ENCODE measurements at places on chromosomes 3 and 15.

DNA sequence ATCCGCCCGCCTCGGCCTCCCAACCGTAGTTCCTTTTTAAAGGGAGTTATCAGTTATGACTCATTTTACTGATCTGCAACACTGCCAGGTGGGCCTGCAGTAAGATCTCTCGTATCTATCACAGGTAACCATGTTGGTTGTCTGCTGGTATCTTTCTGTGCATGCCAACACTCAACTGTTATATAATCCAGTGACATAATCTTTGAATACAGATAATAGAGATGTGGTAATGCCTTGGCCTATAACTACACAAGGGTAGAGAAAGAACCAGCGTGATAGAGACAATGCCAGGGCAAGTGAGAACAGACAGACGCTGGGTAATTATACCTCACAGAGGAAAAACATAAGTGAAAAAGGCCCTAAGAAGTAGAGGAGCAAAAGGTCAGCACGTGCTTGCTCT lies 11.0 kb upstream of the ARPP19 start:
- no peak for DNase-seq

GRCh38 chr3:119160815-119161214 lies 12.6 kb upstream of the UPK1B start:
- DNase-seq, result no peak

GRCh38 chr3:98986073-98986472 lies 84.6 kb upstream of the DCBLD2 start:
- DNase-seq, result no peak

DNA sequence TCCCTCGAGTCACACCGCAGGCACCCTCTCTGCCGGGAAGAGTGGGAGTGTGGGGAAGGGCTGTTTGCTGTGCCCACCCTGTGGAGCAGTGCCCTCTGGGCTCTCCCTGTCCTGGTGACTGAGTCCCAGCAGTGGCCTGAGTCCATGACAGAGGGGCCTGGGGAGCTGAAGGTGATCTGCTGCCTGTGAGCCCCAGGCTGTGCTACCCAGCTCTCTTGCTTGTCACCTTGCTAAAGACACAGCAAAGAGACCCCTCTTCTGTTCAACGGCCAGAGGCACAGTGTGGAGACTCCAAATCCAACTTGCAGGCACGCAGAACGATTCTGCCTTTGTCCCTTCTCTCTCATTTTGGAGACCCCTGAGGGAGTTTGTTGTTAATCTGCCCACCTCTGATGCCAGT lies 232.6 kb downstream of the OPA1 start:
- DNase-seq, result no peak

- DNase-seq, result no peak
These were observed 222.6 kb downstream of the ABHD5 start for GRCh38 chr3:43913036-43913948.

DNA sequence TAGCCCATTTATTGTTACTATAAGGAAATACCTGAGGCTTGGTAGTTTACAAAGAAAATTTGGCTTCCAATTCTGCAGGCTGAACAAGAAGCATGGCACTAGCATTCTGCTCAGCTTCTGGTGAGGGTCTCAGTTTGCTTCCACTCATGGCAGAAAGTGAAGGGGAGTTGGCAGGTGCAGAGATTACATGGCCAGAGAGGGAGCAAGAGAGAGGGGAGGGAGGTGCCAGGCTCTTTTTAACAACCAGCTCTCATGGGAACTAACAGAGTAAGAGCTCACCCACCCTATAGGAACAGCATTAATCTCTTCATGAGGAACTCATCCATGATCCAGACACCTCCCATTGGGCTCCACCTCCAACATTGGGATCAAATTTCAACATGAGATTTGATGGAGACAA lies 437.9 kb downstream of the CHL1 start:
- DNase-seq, result no peak
